ENCODE measurements at places on chromosomes 16 and 17.

- DNase-seq, result no peak
These were observed 33.8 kb upstream of the CRISPLD2 start for GRCh38 chr16:84785843-84786581.

GRCh38 chr17:41863074-41863848 is 2.0 kb downstream of the KLHL11 start:
- peak; percentile 21 for DNase-seq

DNA sequence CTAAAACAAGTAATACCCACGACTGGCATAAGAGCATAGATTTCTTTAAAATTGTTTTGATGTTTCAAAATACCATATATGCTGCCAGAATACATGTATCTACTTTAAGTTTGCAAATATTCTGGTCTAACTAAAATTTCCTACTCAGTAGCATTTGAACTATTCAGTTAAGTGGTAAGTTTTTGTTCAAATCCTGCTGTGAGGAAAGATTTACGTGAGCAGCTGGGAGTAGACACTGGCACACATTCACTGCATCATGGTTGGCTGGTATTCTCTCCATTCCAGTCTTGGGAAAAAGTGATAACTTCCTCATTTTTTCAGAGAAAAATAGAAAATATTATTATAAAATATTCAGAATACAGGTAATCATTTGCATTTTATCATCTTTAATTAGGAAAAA is 133.6 kb downstream of the SKAP1 start:
- DNase-seq, result no peak

DNA sequence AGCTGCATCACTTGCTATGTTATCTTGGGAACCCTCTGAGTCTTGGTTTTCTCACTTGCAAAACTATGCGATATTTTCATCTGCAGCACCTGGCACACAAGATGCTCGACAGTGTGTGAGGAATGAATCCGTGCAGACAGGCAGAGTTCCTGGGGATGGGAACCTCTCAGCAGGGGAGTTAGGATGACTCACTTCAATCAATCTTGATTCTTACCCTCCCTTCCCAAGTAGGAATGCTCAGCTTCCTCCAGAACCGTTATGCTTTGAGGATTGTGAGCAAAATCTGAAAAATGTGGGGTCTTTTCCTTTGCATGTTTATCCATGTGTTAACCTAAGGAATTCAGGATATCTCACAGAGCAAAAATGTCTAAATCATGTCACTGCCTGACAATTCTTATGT is 68.9 kb upstream of the HNF1B start:
- DNase-seq, result no peak

DNA sequence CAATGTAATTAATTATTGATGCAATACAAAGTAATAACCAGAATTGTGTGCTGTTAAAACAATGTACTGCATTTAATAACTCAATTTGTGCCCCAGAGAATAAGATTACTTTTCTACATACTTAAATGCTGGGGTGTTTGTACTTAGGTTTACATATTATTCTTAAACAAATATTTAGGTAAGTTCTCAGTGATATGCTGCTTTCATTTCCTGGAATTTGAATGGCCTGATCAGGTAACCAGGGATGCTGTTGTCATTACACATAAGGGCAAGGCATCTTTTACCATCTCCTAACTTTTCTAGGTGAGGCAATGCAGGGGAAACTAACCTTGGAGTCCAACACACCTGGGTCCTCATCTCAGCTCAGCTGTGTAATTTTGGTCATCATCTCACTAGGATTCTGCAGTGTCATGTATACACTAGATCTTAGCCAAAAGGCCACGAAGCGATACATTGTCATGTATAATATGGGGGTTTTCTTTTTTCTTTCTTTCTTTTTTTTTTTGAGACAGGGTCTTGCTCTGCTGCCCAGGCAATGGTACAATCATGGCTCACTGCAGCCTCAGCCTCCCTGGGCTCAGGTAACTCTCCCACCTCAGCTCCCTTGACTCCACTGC is 45.2 kb downstream of the MYO1D start:
- DNase-seq, result no peak

- DNase-seq, result no peak
These were observed 153.2 kb upstream of the CHMP6 start for GRCh38 chr17:80838311-80839025.

GRCh38 chr16:55297062-55297909 is 26.7 kb upstream of the IRX6 start:
- DNase-seq, result no peak

DNA sequence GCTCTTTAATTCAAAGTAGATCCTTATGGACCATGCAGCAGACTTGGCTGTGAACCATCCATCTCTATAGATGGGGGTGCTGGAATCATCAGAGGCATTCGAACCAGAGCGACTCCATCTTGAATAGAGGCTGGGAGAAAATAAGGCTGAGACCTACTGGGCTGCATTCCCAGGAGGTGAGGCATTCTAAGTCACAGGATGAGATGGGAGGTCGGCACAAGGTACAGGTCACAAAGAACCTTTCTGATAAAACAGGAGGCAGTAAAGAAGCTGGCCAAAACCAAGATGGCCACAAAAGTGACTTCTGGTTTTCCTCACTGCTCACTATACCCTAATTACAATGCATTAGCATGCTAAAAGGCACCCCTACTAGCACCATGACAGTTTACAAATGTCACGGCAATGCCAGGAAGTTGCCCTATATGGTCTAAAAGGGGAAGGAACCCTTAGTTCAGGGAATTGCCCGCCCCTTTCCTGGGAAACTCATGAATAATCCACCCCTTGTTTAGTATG is 89.2 kb upstream of the BRD7 start:
- peak; percentile 49 for DNase-seq

DNA sequence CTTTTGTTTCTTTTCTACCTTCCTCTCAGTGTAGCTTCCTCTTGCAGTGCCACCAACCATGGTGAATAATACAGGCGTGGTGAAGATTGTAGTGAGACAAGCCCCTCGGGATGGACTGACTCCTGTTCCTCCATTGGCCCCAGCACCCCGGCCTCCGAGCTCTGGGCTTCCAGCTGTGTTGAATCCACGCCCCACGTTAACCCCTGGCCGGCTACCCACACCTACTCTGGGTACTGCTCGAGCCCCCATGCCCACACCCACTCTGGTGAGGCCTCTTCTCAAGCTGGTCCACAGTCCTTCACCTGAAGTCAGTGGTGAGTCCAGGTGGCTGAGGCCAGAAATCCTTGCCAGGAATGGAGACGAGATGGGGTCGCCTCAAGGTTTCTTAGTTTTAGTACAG is 23.9 kb downstream of the SRCAP start:
- DNase-seq, result no peak

GRCh38 chr17:879546-880442 is 97.6 kb downstream of the MRM3 start:
- peak; percentile 55 for DNase-seq

DNA sequence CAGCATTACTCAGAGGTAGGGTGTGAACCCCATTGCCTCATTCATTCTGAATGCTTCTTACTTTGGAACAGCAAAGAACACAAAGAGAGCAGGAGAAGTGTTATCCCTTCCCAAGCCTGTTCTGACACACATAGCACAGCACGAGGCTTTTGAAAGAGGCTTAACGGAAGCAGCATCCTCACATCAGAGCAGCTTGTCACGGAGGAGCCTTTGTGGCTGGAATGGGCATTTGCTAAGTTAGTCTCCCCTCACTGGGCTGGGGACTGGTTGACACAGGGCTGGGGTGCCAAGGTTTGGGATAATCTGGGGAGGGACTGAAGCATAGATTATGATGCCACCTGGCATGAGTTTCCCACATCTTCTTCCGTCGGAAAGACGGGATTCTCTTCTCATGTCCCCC is 167.5 kb upstream of the DNAH9 start:
- no peak for DNase-seq

DNA sequence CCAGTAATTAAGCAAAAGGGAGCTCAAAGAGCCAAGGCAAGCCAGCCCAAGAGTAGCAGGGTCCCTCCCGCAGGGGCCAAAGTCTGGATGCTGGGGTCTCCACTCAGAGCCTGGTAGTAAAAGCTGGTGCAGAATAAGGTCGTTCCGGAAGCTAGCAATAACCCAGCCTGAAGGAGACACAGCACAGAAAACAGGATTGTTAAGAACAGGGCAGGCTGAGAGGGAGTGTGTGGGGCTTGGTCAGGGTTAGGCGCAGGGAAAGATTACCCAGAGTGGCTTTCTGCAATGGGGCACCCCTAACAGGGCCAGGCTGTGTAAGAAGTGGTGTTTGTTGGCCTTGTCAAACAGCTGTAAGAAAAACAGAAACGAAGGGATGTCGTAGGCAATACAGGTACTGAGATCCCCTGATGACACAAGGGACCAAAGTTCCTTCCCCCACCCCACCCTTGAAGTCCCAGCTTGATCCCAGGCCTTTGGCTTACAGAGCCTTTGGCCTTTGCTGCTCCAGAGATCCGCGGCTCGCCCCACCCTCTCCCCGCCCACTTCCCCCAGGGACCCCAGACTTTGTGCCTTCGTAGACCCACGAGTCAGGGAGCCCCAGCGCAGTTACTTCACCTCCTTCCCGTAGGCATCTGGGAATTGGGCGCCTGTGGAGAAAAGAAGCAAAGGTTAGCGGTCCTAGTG is 712 bp downstream of the TMEM256 start:
- DNase-seq, result no peak

All from MV-4-11 (cell line).